ENCODE measurements at places on chromosomes 6 and 20.
A peak's percentile ranks its signal among the peaks of the same experiment; 100 is the strongest.

- no peak for DNase-seq
These were observed 133.8 kb upstream of the PTPN1 start for GRCh38 chr20:50376179-50376887.

DNA sequence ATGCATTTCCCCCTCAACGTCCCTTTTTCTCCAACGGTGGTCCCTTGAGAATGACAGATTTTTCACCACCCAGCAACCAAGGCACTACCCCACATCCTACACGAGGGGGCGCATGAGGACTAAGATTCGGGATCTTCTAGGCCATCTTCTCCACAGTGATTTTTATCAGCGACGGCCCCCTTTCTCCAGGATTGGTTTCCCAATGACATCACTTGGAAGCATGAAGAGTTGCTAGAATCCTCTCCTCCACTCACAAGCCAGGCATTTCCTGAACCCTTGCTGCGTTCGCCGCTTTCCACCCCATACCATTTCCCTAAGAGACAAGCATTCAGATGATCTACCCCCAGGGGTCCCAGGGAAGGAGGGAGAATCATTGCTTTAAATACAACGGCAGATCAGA, 252.0 kb downstream of the HIVEP2 start:
- peak; percentile 49 for DNase-seq

GRCh38 chr6:1237636-1238035, 74.3 kb upstream of the FOXQ1 start:
- DNase-seq = no peak

DNA sequence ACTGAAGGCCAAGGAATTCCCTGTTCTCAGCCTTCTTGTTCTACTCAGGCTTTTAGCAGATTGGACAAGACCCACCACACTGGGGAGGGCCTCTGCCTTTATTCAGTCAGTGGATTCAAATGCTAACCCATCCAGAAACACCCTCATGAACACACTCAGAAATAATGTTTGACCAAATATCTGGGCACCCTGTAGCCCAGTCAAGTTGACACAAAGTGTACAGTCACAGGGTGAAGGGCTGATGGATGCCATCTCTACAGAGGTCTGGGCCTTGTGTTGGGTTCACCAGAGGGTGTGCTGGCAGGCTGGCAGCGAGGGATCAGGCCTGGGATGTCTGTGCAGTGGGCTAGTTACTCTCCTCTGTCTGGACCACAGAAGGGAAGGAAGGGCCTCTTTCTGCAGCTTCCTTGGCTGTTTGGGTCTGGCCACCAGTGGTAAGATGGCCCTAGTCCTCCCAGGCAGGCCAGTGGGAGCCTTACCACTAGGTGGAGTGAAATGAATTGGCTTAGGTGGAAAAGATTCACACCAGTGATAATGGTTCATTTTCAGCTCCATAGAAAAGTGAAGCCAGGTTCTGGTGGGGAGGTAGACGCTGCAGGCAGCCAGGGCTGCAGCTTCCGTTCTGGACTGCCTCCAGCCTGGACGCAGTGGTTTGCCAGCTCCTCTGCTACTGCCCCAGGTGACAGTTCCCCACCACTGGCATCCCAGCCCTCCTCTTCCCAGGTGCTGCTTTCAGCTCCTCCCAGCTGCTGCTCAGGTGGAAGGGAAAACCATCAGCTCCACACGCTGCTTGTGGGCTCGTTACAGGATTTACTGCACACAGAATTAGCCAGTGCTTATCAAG, 9.2 kb downstream of the TUBB2A start:
- DNase-seq = no peak

DNA sequence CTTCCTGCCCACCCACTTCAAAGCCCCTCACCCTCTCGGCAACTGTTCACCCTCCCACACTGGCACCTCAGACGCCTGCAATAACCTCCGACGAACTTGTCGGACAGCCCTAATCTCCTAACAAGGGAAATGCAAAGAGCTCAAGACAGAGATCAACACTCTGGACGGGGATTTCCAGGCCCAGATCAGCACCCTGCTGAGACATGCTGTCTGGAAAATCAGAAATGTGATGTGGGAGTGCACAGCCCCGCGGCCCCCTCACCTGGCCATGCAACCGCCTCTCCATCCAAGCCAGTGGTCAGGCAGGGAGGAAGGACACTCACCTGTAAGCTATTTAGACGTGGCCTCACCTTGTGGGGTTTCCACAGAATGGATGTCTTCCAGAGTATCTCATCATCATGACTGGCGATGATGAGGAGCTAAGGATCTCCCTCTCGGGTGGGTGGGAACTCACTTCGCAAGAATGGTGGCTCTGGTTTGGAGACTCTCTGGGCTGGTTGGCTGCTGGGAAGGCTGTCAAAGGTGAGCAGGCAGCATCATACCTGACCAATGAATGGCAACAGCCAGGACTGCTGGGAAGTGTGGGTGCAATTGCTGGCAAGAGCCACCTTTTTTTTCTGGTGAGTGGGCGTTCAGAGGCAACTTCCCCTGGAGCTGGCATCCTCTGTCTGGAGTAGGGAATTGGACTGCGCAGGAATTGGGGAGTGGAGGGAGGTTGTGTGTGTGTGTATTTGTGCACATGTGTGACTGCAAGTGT, 28.1 kb upstream of the ADTRP start:
- DNase-seq = no peak

- no peak for DNase-seq
These were observed 69.9 kb upstream of the SOX4 start for GRCh38 chr6:21523652-21524051.

Data from C1 segment of cervical spinal cord (tissue), 14 donors.